CD8-positive, alpha-beta memory T cell (primary cell): ENCODE measurements at places on chromosomes 2 and 18.

- peaks cover 21% of the 10 kb centered on the region for H3K27me3 ChIP-seq
- no peak overlapping the region for H3K4me3 ChIP-seq
- H3K4me1 ChIP-seq = peaks cover 7% of the 10 kb centered on the region
These were observed 4.0 kb downstream of the CYP27C1 start for GRCh38 chr2:127216095-127216494.

- H3K27me3 ChIP-seq = no peaks in the 10 kb centered on the region
- H3K4me3 ChIP-seq = no peak overlapping the region
- DNase-seq = no peak
- H3K4me1 ChIP-seq = peaks cover 29% of the 10 kb centered on the region
- no peak overlapping the region for H3K27ac ChIP-seq
- H3K36me3 ChIP-seq = no peaks in the 10 kb centered on the region
These were observed 3.8 kb upstream of the SEMA4C start for GRCh38 chr2:96873651-96874096.

DNA sequence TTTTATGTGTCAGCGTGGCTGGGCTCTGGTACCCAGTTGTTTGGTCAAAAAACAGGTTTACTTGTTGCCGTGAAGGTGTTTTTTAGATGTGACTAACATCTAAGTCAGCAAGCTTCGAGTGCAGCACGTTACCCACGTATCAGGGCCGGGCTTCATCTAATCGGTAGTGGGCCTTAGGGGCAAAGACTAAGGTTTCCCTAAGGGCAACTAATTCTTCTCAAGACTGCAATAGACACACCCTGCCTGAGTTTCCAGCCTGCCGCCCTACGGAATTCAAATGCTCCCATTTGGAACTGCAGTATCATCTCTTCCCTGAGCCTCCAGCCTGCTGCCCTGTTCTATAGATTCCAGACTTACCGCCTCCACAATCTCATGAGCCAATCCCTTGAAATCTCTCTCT, 27.7 kb downstream of the FHL2 start:
- no peaks in the 10 kb centered on the region for H3K27me3 ChIP-seq
- no peak overlapping the region for H3K4me3 ChIP-seq
- DNase-seq = no peak
- H3K27ac ChIP-seq = no peak overlapping the region
- H3K4me1 ChIP-seq = peaks cover 14% of the 10 kb centered on the region

- H3K4me1 ChIP-seq = no peaks in the 10 kb centered on the region
- H3K27ac ChIP-seq = no peak overlapping the region
- no peaks in the 10 kb centered on the region for H3K36me3 ChIP-seq
- H3K4me3 ChIP-seq = no peak overlapping the region
- no peaks in the 10 kb centered on the region for H3K27me3 ChIP-seq
These were observed 44.5 kb downstream of the EML6 start for GRCh38 chr2:54767921-54768320.

DNA sequence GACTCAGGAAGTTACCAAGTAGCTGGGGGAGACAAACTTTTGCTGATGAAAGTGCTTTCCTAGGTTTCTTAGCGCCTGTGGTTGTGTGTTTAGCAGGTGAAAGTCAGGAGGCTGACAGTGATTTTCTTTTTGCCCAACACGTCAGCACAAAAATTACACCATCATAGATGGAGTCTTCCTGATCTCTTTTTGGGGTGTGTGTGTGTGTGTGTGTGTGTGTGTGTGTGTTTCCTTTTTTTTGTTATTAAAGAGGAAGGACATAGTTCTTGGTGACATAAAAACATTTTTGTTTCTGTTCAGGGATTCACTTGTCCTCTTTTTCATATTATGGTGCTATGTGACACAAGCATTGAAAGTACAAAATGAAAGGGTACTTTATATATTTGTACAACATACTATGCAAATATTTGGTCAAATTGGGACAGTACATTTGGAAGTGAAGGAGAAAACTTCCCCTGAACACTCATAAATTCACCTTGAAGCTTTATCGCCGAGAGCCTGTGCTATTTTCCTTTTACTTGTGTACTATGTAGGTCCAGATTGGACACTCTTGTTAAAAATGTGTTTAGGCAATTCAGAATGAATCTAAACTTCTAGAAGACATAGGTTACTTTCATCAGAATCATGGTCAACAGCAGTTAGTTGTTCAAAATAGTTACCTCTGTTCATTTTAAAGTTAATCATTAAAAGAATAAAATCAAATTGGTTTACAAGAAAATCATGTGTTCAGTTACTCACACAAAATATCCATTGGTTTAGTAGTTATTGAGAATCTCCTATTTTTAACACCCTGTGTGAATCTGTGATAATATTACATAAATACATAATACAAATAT, 491.9 kb downstream of the IRS1 start:
- H3K4me1 ChIP-seq = no peaks in the 10 kb centered on the region
- H3K27me3 ChIP-seq = no peaks in the 10 kb centered on the region
- H3K36me3 ChIP-seq = no peaks in the 10 kb centered on the region
- H3K27ac ChIP-seq = no peak overlapping the region
- no peak overlapping the region for H3K4me3 ChIP-seq
- DNase-seq = no peak

GRCh38 chr2:135159191-135159590, 107.1 kb downstream of the RAB3GAP1 start:
- H3K36me3 ChIP-seq = peaks cover 18% of the 10 kb centered on the region
- H3K27me3 ChIP-seq = no peaks in the 10 kb centered on the region
- H3K27ac ChIP-seq = no peak overlapping the region
- no peaks in the 10 kb centered on the region for H3K4me1 ChIP-seq

GRCh38 chr2:218188528-218188927, 21.8 kb upstream of the CXCR1 start:
- H3K4me3 ChIP-seq = no peak overlapping the region
- no peak overlapping the region for H3K27ac ChIP-seq
- no peaks in the 10 kb centered on the region for H3K27me3 ChIP-seq
- H3K36me3 ChIP-seq = no peaks in the 10 kb centered on the region
- H3K4me1 ChIP-seq = peaks cover 3% of the 10 kb centered on the region

GRCh38 chr18:44859263-44859662, 178.6 kb downstream of the SETBP1 start:
- no peak for DNase-seq
- no peak overlapping the region for H3K4me3 ChIP-seq
- H3K27me3 ChIP-seq = no peaks in the 10 kb centered on the region
